ENCODE measurements at places on chromosomes 2 and 18.

- peak; percentile 71 for DNase-seq
These were observed 106.9 kb upstream of the CD302 start for GRCh38 chr2:159904959-159905305.

DNA sequence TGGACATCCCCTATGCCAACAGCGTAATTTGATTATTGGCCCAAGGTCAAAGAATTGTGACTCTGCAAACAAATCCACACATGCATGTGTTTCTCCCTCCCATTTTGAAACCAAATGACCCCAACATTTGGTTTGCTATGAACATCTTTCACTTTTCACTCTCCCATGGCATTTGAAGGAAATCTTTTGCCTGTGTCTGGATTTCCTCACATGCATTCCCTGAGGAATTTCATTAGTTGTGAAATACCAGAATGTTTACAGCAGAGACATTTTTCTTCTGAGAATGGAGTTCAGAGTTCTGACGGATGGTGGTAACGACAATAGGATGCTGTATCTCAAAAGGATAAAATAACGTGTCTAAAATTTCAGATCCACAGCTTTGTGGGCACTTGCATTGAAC, 60.3 kb upstream of the LMAN1 start:
- DNase-seq = no peak

DNA sequence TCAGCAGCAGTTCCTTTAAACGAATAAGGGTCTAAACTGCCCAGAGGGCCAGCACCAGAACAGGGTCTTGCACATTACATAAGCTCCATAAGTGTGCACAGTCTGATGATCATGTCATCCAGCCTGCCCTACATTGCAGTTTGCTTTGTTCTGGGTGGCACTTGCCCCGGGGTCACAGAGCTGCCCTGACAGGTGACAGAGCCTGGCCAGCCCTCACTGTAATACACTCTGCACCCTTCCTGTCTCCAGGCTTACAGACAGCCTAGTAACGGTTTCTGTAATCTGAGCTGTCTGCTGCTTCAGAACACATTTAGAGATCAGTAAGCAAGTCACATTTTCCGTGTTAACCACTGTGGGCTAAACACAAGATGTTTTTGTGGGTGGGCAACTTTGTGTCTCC, 213.3 kb downstream of the FAM210A start:
- no peak for DNase-seq

GRCh38 chr2:33116799-33117198, 170.0 kb downstream of the LTBP1 start:
- DNase-seq = no peak

- DNase-seq = no peak
These were observed 19.9 kb upstream of the SCLY start for GRCh38 chr2:238040918-238041317.

- DNase-seq = no peak
These were observed 117.0 kb upstream of the EML6 start for GRCh38 chr2:54606393-54606958.
